NCI-H1105 (cell line): ENCODE measurements at places on chromosomes 2 and 18.

- peak; percentile 70 for DNase-seq
These were observed 1.8 kb upstream of the RNPEPL1 start for GRCh38 chr2:240566203-240567136.

DNA sequence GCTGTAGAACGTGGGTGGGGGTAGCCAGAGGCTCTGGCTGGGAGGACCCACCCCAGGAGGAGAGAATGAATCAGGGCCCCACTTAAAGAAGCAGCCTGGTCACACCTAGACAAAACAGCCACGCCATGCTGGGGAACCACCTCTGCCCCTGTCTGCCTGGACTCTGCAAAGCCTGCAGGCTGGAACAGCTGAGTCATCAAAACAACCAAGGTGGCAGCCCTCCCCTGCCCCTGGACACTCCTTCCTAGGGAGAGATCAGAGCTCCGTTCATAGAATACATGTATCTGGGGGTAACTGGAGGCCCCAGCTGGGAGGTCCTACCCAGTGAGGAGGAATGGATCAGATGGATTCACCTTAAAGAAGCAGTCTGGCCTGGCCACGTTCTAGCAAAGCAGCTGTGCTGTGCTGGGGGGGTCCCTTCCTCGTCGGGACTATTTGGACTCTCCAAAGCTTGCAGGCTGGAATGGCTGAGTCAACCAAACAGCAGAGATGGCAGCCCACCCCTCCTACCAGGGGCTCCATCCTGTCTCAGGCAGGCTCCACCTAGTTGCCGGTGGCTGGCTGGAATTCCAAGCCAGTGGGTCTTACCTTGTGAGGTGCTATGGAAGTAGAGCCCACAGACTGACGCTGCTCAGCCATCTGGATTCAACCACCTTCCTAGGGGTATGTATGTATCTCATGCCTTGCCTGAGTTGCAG, 50.5 kb upstream of the NT5C1B start:
- DNase-seq = no peak

- no peak for DNase-seq
These were observed 17.0 kb upstream of the MTCL1 start for GRCh38 chr18:8688216-8688800.

DNA sequence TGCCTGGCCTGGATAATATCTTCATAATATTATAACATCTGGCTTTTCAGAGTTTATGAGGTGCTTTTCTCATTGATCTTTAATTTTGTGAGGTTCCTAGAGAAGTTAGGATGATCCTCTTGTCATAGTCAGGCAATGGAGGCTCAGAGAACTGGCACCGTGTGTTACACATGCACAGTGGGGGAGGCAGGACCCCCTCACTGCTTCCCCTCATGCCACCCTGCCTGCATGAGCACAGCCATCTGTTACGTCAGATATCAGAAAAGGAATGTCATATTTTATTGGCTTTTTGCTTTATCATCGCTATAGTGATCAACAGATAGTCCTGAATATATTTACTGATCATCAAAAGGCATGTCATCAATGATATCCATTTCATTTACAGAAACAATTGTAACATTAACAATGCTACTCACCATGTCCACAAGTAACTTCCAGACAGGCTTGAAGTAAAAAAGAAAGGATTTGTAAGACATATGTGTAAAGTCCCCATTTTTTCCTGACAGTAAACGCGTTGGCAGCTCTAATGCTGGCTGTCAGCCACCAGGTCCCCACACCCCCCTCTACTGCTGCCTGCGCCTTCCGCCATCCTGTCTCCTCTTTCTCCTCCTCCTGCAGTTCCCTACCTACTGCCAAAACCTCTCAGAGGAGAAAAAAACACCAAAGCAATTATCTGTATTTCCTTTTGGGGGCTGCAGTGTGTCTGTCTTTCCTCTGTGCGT, 18.8 kb downstream of the ENOSF1 start:
- DNase-seq = no peak

- DNase-seq = no peak
These were observed 44.4 kb upstream of the SETBP1 start for GRCh38 chr18:44636241-44636640.

GRCh38 chr2:210762604-210763588, 206.5 kb downstream of the CPS1 start:
- no peak for DNase-seq

DNA sequence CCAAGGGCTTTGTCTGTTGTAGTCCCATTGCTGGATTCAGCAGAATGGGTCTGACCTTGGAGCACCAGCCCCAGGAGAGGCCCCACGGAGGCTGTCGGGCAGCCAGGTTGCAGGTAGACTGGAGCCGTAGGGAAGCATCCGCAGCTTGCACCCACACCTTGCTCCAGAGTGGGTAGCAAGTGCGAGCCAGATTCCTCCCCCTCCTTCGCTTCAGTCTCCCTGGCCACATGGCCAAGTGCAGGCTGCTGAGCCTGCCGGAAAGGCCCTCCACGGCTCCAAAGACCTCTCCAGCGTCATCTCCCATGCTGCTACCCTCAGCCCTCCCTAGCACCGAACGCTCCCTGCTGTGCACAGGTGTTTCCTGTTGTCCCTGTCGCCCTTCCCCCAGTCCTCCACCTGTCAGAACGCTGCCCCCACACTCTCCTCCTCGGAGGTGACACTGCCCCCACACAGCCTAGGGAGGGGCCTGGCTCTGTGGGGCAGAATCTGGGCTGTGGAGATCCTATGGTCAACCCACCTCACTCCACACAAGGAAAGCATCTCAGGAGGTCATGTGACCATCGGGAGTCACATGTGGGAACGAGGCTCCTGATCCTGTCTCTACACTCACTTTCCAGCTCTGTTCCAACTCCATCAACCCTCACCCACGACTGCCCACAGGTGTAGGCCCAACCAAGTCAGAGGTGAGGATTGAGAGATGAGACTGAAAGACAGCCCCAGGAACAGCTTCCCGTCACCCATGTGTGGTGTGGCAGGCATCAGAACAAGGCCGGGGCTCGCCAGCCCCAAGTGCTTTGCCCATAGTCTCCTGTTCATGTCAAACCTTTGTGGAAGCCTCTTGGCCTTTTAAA, 8.3 kb downstream of the KCNF1 start:
- peak; percentile 17 for DNase-seq

DNA sequence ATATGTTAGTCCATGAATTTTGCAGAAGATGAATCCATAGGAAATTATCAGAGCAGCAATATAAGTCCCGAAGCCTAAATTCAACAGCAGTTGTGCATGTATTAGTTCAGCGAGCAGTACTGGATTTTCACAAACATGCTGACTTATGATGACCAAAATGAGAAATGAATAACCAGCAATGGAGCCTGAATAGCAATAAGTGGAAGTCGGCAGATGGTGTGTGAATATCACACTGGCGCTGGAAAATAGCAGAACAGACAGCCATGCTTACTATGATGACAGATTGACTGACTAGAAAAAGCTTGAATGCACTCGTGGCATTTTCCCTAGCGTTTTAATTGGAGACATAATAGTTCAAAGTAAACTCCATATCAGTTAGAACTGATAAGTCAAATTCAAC, 1114.5 kb downstream of the DSC3 start:
- DNase-seq = no peak

GRCh38 chr2:128303095-128303791, 15.4 kb downstream of the HS6ST1 start:
- DNase-seq = no peak

- DNase-seq = no peak
These were observed 92.0 kb downstream of the SPP2 start for GRCh38 chr2:234142530-234142929.
